Coronary artery (tissue), 2 donors: ENCODE measurements at places on chromosomes 5 and 9.

GRCh38 chr9:98084396-98084795, 27.9 kb downstream of the NANS start:
- DNase-seq: no peak

DNA sequence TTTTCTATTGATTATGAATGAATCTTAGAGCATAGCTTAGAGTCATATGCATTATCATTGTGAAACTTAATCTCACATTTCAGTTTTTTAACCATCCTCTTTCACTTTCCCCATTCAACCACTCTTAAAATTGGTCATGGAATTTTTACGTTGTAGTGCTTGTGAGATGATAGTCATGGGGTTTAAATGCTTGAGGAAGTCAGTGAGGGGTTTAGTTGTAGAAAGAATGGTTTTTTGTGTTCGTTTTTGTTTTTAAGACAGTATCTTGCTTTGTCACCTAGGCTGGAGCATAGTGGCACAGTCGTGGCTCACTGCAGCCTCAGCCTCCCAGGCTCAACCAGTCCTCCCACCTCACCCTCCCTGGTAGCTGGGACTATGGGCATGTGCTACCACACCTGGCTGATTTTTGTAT, 19.6 kb downstream of the UGCG start:
- no peak for DNase-seq

DNA sequence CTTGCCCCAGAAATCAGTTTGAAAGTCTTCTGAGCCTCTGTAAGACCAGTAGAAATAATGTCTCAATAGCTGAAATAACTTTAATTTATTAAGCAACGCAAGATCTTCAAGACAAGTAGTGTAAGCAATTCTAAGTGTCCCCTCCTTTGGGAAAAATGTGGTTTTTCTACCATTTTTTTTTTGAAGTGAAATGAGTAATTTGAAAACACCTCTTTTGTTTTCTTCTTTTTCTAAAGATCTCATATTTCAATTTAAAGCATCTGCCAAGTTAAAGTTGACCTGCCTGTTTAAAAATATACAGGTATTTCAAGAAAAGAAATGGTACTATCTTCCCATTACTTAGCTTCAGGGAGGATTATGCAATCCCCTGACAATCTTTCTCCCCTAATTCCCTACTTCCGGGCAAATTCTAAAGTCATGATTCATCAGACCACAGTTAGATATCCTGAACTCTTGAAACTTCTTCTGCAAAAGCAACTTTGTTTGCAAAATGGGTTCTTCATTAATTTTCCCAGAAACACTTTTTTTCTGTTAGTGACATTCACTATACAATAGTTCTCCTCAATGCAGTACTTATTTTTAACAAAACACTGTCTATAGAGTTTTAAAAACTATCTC, 7.8 kb upstream of the ANXA1 start:
- DNase-seq: no peak

GRCh38 chr9:81814794-81815464, 113.3 kb upstream of the SPATA31D4 start:
- DNase-seq: no peak

GRCh38 chr9:137145731-137146526, 7.0 kb downstream of the GRIN1 start:
- no peak for DNase-seq

- DNase-seq: no peak
Measured at GRCh38 chr5:64682608-64683007, 7.7 kb upstream of the SHISAL2B start.

DNA sequence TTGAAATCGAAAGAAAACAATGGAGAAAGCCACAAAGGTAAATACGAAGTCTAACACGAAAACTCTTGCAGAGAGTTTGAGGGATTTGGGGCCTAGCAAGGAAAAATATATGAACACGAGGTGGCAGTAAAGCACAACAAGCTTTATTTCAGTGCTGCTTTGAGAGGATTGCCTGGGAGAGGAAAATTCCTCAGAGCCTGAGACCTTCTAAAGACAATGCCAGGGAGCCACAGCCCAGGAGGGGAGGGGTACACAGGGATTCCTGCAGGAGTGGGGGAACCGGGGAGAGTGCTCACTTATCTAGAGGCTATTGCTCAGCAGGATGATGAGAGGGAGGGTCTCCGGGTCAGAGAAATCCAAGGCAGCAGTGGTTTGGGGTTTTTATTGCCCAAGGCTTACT, 134.9 kb upstream of the ADCY2 start:
- DNase-seq: no peak

DNA sequence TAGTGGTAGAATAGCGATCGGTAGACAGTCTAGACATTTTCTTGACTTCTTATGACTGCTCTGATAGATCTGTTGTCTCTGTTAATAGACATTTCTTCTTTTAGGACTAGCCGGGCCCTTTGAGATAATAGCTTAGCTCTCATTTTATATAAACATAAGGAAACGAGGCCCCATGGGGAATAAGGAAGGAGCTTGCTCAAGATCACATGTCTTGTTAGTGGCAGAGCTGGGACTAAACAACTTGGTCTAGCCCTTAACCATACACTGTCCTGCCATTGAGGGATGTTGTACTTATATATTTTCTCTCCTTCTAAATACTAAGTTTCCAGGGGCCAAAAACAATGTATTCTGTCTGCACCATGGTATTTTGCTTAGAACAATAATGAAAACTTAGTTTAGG, 140.0 kb downstream of the GCNT1 start:
- no peak for DNase-seq

GRCh38 chr5:124056991-124057723, 545.2 kb downstream of the CSNK1G3 start:
- no peak for DNase-seq

GRCh38 chr5:102731693-102732092, 23.4 kb upstream of the PAM start:
- no peak for DNase-seq

DNA sequence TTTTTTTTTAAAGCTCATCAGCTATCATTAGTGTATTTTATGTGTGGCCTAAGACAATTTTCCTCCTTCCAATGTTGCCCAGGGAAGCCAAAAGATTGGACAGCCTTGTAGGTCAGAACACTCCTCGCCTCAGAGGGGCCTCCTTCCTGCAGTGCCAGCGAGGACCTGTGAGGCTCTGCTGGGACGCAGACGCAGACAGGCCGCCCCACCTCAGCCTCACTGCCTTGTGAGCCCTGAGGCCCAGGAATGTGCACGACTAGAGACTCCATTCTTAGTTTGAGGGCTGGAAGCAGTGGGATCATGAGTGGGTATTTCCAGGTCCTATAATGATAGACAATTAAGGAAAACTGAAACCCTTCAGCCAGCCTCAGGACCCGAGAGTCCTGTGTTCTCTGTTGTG, 85.4 kb downstream of the PJA2 start:
- no peak for DNase-seq

DNA sequence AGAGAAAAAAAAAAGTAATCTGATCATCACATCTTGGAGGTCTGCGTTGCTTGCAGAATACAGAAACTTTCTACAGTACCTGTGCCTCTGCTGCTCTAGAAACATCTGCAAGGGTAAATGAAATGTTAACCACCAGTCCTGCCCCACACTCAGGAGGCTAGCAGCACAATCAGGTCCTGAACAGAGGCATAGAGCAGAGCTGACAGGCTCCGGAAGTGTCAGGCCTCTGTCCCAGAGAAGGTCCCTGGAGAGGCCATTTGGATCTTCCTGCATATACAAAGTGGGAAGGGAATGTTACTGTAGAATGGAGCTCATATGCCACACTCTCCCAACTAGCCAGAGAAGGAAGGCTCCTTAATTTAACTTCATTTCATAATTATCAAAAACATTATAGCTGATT, 7.2 kb downstream of the NRG2 start:
- no peak for DNase-seq

- no peak for DNase-seq
Measured at GRCh38 chr5:164671640-164672039, 1166.2 kb downstream of the MAT2B start.

DNA sequence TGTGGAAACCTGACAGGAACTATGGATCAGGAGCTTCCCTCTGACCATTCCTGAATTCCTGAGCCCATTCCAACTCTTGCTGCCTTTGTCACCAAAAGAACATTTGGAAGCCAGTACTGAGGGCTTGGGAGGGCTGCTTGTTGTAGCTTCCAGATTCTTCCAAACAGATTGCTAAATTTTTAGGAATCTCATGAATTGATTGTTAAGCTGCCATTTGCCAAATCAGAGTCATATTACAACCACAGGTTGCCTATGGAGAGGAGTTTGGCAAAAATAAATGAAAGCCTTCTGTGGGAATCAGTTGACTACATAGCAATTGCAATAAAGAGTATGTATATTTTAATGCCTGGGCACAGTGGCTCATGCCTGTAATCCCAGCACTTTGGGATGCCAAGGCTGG, 39.2 kb upstream of the SLC28A3 start:
- no peak for DNase-seq

- DNase-seq: no peak
Measured at GRCh38 chr5:92849756-92850155, 731.3 kb downstream of the NR2F1-AS1 start.

GRCh38 chr5:137616046-137616445, 116.9 kb upstream of the SPOCK1 start:
- no peak for DNase-seq

DNA sequence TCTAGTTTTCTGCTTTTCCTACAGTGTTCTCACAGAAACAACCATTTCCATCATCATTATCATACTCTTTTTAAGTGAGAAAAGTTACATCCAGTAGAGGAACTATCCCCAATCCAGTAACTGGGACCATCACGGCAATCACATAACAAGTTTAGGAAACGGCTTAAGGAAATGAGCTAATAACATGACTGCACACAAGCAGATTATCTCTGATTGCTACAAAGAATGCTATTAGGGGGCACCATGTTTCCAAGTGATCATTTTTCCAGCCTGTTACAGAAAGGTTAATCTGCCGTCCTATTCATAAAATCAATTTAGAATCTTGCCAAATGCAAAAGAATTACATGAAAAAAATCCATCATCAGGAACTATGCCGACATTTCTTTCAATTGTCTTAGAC, 94.6 kb downstream of the EFNA5 start:
- DNase-seq: no peak

GRCh38 chr9:117809751-117810150, 105.5 kb downstream of the TLR4 start:
- no peak for DNase-seq

DNA sequence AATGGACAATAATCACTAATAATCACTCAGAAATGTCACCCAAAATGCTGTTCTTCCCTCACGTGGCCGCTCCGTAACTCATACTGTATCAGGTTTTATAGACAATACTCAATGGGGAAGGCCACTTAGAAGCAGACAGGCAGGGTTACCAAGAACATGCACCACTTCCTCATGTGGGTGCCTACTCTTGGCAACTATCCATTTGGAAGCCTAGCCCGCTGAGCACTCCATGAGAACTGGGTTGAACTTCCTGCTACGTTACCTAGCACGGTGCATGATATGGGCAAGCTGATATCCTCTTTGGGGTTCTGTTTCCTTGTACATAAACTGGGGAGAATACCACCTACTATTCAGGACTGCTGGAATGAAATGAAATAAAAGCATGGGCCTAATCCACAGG, 14.3 kb downstream of the DAP start:
- DNase-seq: no peak

DNA sequence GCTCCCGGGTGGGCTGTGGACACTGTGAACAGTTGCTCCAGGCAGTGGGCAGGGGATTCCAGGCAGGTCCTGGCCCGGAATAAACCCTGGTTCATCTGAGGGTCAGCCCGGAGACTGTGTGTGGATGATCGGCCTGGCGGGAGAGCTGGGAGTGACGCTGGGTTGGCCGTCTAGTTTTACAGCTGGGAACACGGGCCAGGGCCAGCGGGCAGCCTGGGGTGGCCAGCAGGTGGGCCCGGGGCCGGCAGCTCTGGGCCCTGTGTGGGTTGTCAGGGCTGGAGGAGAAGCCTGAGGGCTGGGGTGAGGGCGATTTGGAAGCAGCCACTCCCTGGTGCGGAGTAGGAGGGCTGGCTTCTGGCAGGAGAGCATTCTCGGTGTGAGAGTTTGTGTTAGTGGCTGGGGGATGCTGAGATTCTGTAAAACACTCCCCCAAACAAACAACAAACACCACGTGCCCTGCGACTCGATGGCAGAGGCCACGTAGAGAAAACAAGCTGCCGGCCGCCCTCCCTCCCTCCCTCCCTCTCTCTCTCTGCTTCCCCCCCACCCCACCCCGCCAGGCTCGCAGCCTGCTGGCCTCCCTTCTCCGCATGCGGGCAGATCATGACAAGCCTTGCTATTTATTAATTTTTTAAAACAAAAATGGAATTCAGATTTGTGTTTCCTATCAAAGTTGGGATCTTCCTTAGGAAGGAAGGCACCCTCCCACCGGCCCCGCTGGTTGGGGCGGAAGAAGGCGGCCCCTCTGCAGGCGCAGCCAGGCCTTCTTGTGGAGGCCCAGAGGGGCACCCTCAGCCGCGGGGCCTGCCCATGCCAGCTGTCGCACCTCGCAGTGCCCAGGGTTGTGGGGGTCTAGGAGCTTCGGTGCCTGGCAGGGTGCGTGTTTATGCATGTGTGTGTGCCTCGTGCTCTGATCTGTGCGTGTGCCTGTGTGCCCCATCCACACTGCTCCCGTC, 49.5 kb downstream of the RXRA start:
- DNase-seq: no peak

- DNase-seq: peak; percentile 88
Measured at GRCh38 chr5:74640450-74640953, at the start of gene ENC1. Gene ENC1, minus strand, starts transcription at chr5:74640728. Its CDS starts 4,243 bp downstream, at chr5:74636485.

- no peak for DNase-seq
Measured at GRCh38 chr9:33797837-33798236, 2.5 kb downstream of the PRSS3 start.

GRCh38 chr5:127878174-127878750, 175.1 kb downstream of the CCDC192 start:
- no peak for DNase-seq

GRCh38 chr9:37747271-37747753, 6.3 kb upstream of the TRMT10B start:
- DNase-seq: no peak

DNA sequence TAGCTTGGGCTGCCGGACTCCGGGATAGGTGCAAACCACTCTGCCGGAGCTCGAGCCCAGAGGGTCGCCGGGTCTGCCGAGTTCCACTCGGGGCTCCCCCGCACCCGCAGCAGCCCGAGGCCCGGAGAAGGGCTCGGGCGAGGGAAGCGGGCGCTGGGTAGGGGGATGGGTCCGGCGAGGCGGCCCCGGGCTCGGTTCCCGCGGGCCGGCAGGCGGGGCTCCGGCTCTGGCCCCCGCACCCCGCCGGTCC, 507 bp downstream of the RICTOR start:
- no peak for DNase-seq

- no peak for DNase-seq
Measured at GRCh38 chr9:31807574-31808256, 576.7 kb upstream of the ACO1 start.
